ENCODE measurements at places on chromosomes 1 and 21.
A peak's percentile ranks its signal among the peaks of the same experiment; 100 is the strongest.

DNA sequence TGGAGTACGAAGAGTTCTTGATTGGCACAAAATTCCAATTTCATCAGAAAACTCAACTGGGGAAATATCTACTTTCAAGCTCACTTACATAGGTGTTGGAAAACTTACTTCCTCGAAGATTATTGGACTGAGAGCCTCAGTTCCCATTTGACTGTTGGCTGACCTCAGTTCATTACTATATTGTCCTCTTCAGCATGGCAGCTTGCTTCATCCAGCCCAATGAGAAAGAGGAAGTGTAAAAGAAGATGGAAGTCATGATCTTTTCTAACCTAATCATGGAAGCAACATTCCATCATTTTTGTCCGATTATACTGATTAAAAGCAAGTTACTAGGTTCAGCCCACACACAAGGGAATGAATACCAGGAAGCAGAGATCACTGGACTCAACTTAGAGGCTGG, 49.4 kb downstream of the HSD3B1 start:
- DNase-seq: no peak

GRCh38 chr21:16969636-16970035, 543.2 kb upstream of the CXADR start:
- DNase-seq: no peak

DNA sequence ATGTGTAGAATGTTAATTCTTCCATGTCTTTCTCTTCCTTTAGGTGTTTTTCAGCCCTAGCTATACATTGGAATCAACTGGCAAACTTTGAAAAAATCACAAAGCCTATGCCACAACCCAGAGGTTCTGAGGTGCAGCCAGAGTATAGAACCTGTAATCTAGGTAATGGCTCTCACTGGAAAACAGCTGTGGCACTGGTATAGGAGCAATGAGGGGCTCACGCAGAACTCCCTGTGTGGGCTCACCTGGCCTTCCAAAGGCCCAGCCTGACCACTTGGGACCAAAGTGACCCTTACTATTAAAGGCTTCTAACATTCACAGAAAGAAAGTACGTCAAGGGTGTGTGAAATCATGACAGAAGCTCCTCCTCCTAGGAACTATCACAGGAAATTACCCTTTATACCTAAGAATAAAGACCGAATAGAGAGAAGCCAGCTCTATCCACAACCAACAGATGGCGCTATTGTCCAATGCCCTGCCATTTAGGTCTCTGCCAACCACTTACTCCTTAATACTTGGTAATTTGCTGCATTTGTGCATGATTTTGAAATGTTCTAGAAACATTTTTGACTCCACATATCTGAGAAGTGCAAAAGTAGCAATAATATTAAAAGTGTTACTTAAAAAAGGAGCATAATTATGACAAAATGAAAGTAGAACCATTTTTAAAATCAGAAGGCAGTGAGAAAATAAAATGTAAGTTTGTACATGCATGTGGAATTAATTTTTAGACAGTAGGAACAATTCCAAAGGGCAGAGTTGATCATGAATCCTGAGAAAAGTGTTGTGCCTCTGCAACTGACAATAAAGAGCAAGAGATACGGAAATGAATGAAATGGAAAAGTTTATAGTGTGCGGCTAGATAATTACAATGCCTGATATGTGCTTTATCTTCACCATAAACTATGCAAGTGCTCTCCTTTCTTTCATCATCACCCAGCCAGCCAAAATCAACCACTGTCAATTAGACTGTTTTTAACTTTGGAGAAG, 93.1 kb upstream of the HAO2 start:
- DNase-seq: peak; percentile 57

DNA sequence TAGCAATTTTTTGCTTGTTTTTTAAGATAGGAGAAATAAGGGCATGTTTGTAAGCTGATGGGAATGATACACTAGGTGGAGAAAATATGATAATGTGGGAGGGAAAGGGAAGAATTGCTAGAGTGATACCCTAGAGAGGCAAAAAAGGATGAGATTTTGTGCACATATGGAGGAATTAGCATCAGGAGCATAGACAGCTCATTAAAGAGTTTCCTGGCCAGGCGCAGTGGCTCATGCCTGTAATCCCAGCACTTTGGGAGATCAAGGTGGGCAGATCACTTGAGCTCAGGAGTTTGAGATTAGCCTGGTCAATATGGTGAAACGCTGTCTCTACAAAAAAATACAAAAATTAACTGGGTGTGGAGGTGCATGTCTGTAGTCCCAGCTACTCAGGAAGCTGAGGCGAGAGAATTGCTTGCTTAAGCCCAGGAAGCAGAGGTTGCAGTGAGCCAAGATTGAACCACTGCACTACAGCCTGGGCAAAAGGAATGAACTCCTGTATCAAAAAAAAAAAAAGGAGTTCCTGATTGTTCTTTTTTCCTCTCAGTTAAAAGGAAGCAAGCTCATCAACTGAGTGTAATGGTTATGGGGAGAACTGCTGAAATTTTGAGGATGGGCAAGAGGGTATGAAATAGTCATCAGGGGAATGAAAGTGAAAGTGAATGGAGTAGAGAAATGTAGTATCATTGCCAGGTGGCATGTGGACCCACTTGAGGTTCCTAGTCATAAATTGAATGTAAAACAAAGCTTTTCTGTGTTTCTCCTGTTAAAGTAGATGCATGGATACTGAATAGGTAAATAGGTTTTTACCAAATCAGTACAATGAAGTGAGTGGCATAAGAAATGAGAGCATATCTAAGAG, 35.5 kb downstream of the SH3GLB1 start:
- DNase-seq: no peak

- no peak for DNase-seq
Measured at GRCh38 chr1:205260948-205261732, 33.4 kb downstream of the TMCC2 start.

DNA sequence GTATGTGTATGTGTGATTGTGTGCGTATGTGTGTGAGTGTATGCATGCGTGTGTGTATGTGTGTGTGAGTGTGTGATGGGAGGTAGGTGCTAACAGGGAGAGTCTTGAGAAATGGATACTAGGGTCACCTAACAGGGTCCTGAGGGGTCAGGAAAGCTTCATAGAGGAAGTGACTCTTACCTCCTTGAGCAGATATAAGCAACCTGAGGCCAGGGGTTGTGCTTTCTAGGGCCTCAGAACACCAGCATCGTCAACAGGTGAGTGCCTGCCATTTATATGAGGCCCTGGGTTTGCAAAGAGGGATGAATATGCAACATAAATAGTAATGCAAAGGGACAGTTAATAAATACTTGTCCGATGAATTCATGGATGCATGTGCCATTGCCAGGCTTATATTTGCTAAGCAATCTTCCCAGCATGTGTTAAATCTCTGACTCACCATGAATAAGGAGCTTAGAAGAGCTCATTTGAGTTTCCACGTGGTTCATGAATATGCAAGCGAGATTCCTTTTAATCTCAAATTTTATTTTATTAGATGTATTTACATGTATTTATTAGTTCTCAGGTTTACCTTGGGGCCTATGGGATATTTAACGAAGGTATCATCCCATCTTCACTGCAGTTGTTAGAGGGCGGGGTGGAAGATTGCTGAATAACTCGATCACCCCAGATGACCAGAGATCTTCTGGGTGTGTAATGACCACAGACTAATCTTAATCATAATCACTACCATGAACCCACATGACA, 438.3 kb downstream of the CAMTA1 start:
- DNase-seq: peak; percentile 67

DNA sequence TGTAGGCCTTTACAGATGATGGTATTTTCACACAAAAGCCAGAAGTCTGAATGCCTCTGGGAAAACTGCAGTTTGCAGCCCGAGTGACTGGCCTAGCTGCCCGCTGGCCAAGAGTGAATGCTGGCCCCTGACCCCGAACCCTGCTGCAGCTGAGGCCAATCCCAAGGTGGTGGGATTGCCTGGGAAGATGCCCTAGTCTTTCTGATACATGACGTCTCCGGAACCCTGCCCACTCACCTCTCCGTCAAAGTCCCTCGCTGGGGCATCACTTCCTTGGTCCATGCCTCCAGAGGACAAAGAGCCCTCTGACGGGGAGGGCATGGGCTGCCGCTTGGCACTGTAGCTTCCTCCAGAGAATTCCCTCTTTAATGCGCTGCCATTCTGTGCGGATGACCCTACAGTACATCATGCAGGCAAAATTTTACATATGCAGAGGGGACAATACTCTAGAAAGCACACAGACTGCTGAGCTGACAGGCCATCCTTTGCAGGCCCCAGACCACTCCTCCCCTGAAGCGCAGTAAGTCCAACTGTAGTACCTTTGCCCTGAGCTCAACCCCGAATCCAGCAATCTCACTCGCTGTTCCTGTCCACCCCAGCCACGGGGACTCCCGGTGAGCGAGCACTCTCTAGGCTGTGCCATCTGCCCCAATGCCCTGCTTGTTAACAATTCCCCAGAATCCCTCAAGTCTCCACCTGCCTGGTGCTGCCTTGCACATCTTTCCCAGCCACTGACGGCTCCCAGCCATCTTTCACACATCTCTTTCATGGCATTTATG, 54.7 kb downstream of the COQ8A start:
- DNase-seq: no peak

All from Panc1 (cell line).